Uterus (tissue), 4 donors: ENCODE measurements at places on chromosomes 16 and 17. TPM values are rescaled to one million over a fixed set of nuclear protein-coding genes. Genes with fewer than 3 reads are reported as not detected.

Gene PIK3R5
- 5.6 TPM for total RNA-seq

Gene CIBAR2
- not detected for total RNA-seq

- no peak for DNase-seq
These were observed 75.3 kb upstream of the TBC1D3K start for GRCh38 chr17:37848690-37849616.

- DNase-seq, result peak; percentile 63
These were observed 3.6 kb downstream of the LITAF start for GRCh38 chr16:11583166-11583565.

DNA sequence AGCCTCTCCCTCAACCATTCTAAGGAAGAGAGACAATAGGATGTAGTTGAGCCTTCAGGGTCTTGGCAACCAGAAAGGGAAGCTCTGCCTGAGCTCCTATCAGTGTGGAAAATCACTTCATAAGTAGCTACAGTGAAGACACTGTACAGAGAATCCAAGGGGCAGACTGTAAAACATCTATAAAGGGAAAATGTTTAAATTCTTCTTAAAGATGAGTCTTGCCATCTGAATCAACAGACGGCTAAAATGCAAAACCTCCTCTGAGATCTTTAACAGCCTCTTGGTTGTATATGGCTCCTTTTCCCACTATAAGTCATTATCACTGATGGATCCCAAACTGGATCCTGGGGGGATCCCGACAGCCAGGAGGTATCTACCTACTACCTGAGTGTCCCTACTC is 239.2 kb upstream of the SOX9 start:
- DNase-seq, result no peak

GRCh38 chr17:50364715-50365114 is 8.3 kb downstream of the MRPL27 start:
- no peak for DNase-seq

- peak; percentile 83 for DNase-seq
These were observed 37.0 kb upstream of the ZNF750 start for GRCh38 chr17:82876602-82877379.

DNA sequence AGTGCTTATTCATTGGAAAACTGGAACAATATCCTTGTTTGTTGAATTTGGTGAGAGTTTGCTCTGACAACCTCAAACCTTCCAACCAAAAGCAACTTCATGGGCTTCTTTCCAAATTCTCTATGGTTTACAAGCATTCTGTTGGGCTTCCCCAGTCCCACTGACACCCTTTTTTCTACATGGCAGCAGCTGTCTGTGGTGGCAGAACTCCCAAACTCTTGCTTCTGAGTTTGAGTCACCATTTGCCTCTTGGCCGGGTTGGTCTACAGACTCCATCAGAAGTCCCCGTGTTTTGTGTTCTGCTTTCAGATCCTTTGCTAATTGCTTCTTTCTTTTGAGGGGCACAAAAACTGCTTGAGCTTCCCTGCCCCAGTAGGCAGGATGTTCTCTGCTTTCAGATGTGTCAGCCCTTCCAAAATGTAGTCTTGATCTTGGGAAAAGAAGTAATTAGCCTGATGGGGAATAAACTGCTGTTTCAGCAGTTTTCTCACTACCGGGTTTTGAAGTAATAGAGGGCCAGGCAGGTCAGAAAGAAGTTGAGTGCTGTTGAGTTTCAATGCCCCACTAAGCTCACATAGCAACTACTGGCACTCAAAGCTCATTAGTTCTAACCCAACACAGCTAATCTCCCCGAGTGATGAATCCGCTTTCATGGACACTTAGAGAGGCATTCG is 80.7 kb downstream of the HS3ST3A1 start:
- no peak for DNase-seq

DNA sequence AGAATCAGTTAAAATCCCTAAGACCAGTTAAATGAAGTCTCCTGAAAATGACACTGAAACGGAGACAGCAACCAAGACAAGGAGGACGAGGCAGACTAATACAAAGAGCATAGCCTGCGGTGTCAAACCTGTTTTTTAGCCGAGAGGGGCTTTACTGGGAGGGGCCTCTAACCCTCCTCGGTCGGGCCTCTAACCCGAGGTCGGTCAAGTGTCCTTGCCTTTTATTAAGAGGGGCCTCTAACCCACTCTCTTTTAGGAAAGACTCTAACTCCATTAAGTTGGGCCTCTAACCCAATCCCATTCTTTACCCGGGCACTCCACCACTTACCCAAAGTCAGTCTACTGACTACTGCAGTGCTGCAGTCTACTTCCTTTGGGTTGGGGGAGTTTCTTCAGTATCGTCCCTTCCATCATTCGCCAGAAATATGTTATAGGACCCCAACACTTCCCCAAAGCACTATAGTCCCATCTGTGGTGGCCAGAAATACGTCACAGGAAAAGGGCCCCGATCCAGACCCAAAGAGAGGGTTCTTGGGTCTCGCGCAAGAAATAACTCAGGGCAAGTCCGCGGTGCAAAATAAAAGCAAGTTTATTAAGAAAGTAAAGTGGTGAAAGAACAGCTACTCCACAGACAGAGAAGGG is 39.2 kb upstream of the ARL4D start:
- DNase-seq, result no peak
